ENCODE measurements at places on chromosomes 1 and 21. TPM values are rescaled to one million over a fixed set of nuclear protein-coding genes. Genes with fewer than 3 reads are reported as not detected.

Gene CD84
- 11.6 TPM for total RNA-seq

Gene CHD5
- 3.2 TPM for total RNA-seq

Gene KAZN
- 17.4 TPM for total RNA-seq

- no peak for DNase-seq
Measured at GRCh38 chr1:66984491-66984890, 59.7 kb downstream of the MIER1 start.

DNA sequence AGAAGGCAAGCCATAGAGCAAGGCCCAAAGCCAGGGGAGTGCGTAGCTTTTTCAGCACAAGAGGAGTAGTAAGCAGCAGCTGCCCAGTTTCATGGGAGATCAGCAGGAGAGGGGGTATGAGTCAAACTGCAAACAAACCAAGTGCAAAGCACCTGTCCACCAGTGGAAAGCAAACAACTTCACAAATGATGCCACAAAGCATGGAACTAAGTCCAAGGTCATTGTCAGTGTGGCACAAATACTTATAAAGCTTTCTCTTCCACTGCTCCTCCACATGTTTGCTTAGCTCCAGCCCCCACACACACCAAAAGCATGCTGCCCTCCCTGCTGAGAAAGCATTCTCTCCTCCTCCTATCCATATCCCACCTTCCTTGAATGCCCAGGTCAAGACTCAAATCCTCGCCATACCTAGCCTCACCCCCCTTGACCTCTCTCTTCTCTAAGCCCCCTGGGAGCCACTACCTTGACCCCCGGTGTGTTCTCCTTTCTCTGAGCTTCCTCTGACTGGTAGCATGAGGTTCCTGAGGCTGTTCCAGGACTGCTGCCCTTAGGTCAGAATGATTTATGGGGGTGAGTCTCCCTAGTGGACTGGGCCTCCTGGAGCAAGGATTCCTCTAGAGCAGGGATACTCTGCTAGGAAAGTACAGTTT lies 70.4 kb downstream of the DMAP1 start:
- DNase-seq = no peak

Gene RAB7B
- 12.0 TPM for total RNA-seq

Gene KRTAP19-1
- total RNA-seq = not detected

Gene FCRL3
- not detected for total RNA-seq

DNA sequence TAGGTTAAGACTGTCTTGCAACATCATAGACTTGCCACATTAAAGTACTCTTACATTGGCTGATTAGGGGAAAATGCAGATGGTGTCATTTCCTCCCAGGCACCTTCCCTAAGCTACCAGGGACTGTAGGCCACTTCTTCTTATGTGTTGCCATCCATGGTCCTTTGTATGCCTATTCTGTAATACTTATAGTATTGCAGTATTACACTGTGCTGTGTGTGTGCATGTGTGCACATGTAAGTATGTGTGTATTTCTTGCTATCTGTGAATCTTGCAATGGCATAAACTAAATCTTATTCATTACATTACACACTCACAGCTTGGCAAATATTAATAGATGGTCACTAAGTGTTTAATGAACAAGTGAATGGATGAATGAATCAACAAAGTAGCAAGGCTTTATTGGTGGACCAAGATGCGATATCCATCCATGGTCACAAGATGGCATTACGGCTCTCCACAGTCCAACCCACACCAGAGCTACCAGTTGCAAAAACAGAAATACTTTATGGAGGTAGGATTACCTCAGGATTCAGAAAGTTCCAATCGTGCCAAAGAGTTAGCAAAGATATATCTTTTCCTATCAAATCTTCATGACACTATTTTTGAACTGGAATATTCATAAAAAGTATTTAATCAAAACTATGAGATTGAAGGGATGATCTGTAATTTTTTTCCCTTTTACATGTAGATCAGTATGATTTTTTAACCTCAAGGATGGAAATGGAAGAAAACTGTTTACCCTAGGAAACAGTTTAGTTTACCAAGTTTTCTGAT lies 160.2 kb downstream of the DENND1B start:
- DNase-seq = no peak

Data from thoracic aorta (tissue), 2 donors.